Cerebellar nuclear complex (tissue), 1 donor: ENCODE measurements at places on chromosomes 3 and 15.

DNA sequence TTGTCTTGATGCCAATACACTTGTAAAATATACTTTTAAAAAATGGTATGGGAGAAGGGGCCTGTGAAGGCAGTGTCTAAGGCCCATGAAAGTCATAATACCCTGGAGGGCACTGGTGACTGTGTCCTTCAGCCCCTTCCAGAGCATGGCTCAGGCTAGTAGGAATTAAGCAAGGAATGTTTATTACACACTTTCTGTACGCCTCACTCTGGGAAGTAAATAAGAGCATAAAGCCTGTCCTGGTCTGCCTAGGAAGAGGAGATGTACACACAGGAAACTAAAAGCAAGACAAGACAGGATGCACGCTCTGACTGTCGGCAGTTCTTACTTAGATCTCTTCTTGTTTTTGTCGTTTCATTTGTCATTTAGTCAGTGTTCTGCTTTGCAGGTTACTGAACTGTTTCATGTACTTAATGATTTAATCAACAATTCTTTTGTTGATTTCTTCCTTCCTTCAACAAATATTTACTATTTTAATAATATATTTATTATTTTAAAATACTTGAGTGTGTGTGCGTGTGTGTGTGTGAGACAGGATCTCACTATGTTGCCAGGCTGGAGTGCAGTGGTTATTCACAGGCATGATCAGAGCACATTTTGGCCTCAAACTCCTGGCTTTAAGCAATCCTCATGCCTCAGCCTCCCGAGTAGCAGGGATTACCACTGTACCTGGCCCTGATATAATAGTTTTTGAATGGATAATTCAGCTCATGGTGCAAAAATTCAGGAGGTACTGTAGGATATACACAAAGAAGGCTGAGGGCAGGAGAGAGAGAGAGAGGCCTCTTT is 9.0 kb upstream of the SMAD6 start:
- DNase-seq = no peak

DNA sequence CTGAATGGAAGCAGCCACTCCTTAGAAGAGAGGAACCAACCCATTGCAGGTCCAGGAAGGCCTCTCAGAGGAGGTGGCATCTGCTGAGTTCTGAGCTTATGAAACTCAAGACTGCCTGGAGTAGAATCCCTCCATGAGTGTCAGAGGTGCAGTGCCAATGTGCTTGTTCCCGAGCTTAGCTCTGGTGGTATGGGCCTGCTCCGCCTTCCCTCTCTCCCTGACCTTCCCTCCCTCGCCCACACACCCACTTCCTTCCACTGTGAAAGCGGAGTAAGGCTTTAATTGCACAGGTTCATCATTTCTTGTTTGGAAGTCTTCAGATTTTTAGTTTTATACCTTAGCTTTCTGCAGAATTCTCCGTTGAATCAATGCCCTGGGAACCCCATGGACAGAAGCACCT is 208.0 kb upstream of the BHLHE40 start:
- no peak for DNase-seq

GRCh38 chr15:49731187-49732099 is 110.6 kb downstream of the DTWD1 start:
- DNase-seq = no peak

DNA sequence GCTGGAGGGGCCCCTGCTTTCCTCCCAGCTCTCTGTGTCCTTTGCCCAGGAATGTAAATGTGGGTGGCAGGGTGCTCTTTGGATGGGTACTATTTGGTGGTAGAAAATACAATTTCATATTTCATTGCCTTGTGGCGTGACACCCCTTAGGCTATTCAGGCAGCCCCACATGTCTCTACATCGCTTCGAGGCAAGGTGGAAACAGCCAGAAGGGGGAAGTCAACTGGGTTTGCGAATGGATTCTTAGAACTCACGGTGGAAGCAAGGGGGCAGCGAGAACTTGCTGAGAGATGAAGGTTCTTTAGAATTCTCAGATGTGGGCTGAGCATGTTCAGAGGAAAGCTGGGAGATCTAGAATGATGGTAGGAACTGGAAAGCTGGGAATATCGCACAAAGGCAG is 25.3 kb downstream of the PLA2G4D start:
- DNase-seq = no peak

- no peak for DNase-seq
Measured at GRCh38 chr3:151478335-151478697, 17.5 kb upstream of the IGSF10 start.

DNA sequence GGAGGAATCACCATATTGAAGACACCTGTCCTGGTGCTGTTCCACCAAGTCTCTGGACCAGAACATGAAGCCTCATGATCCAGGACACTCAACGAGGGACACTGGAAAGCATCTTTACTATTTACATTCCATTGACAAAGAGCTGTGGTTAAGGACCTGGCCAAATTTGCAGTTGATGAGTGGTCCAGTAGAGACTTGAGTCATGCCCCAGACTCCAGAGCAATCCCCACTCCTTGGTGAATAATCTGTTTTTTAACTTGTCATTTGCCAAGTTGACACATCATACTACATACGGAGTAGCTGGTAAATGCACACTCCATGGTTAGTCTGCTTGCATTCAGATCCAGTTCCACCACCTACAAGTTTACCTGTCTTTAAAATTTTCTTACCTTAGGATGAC is 1.2 kb upstream of the COL6A6 start:
- no peak for DNase-seq

GRCh38 chr3:175238801-175239200 is 379.7 kb downstream of the NAALADL2 start:
- DNase-seq = no peak

GRCh38 chr15:76200641-76201105 is 110.6 kb downstream of the ETFA start:
- DNase-seq = no peak

GRCh38 chr15:90419738-90420406 is 31.8 kb downstream of the IQGAP1 start:
- DNase-seq = no peak

GRCh38 chr3:18787441-18787840 is 360.9 kb upstream of the KCNH8 start:
- DNase-seq = no peak

DNA sequence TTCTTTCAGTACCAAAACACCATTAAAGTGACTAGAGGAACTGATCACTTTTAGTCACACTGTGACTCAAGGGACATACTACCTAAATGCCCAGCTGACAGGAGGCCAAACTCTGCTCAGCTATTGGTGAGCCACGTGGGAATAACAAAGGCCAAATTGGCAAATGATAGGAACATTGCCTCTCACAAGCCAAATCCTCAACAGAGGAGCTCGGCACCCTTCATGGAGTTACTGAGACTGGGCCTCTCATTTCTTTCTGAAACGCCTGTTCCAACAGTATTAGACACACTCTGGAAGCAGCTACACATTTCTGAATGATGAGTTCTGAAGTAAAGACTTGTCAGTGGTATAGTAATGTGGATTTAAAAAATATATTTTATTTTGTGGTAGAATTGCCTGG is 166.0 kb upstream of the COL8A1 start:
- DNase-seq = no peak

GRCh38 chr3:113546414-113546893 is 14.1 kb downstream of the SIDT1 start:
- DNase-seq = no peak

- DNase-seq = no peak
Measured at GRCh38 chr3:17946619-17947018, 204.2 kb upstream of the TBC1D5 start.

DNA sequence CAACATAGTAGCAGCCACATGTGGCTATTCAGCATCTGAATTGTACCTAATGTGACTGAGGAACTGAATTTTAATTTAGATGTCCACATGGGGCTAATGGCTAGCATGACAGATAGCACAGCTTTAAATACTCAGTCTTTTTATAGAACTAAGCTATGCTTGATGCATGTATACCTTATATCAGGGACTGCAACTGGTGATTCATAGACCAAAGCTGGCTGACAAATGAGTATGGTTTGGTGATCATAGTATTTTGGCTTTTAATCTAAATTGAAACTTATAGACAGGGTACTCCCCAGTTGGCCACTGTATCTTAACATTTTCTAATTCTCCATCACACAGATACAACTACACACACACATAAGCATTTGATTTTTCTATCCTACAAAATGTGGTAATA is 83.6 kb downstream of the IGSF11 start:
- DNase-seq = no peak

GRCh38 chr15:36777926-36778325 is 198.5 kb downstream of the CDIN1 start:
- DNase-seq = no peak

DNA sequence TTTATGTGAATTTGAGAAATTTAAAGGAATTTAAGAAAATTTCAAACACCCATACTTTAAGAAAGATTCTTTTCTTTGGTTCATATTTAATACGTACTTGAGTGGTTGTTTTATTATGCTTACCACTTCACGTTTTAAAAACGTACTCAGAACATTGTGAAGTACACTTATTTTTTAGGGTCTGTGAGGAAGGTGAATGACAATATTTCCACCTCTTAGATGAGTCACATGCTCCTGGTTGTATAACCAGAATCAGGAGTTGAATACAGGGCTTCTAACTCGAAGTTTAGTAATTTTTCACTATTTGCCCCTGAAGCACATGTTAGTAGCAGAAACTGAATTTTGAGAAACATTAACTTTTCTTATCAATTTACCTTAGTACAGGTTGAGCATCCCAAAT is 7.5 kb downstream of the SKIL start:
- no peak for DNase-seq

DNA sequence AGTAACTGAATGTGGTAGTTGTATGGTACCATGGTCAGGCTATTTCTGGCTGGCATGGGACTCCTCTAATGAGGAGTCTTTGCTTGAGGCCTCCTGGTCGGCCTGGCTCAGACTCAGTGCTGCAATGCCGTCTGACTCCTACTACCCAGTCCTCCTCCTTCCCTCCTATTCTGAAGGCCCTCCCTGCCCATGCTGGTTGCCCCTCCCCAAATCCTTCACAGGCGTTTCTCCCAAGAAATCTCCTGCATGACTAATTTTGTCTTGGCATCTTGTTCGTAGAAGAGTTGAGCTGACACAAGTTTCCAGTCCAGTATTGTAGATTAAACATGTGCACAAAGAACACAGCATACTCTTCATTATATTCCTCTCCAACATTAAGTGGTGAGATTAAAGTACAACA is 115.5 kb downstream of the NFKBIZ start:
- DNase-seq = no peak

GRCh38 chr3:66719796-66720356 is 219.1 kb upstream of the LRIG1 start:
- DNase-seq = no peak
